ENCODE measurements at places on chromosomes 7 and 10.

GRCh38 chr10:62666275-62666674, 138.2 kb upstream of the ADO start:
- no peak for DNase-seq

GRCh38 chr10:3538291-3538655, 246.7 kb downstream of the KLF6 start:
- peak; percentile 23 for DNase-seq

- no peak for DNase-seq
These were observed 594.9 kb upstream of the IGFBP3 start for GRCh38 chr7:46515844-46516590.

DNA sequence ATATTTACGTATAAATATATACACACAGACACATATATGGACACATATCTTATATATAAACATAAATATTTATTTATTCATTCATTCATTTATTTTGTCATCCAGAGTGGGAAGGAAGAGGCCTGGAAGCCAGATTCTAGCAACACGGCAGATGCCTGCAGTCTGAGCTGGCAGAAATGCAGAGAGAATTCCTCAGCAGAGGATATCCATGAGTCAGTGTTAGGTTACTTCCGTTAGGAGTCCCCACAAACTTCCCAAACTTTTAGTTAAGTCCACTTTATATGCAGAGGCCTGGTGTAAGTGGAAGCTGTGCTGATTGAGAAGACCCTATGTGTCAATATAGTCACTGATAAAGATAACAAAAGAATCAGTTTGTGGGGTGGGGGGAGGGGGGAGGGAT, 89.6 kb downstream of the PPP1R17 start:
- DNase-seq: peak; percentile 84

DNA sequence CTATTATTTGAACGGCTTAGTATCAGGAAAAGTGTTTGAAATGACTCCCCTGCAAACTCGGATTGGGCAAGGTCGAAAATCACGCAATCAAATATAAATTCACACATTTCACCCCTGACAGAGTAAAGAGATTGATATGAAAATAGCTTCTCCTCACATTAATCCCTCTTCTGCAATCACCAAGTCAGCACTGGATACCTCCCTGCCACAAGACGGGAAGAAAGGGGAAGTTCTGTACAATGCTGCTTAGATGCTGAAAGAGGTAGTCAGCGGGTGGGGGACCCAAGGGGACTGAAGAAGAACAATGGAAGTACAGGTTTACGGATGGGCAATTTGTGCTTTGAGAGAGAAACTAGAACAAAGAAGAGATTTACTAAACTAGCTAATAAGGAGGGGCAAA, 72.0 kb upstream of the ANK3 start:
- DNase-seq: no peak

DNA sequence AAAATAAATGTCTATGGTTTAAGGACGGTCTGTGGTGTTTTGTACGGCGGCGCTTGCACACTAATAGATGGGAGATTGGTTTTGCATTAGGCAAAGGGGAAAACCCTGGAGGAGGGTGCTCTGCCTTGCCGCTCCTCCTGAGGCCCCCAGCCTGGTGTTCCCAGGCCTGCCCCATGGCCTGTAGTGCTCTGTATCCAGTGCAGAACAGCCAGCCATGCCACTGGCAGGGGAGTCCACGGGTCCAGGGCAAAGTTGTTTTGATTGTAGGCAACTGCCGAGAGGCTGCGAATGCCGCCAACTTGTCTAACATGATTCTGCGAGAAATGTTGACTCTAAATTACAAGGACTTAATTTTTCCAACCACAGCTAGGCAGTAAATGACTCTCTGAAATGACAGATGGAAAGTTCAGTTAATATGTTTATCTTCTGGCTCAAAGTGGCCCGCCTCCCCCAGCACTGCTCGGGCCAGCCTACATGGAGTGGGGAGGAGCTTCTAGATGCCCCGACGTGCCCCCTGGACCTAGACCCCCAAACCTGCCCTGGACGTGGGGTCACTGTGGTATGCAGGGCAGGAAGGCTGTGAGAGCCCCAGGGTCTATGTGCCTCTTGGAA, 104.6 kb upstream of the GDF10 start:
- no peak for DNase-seq

DNA sequence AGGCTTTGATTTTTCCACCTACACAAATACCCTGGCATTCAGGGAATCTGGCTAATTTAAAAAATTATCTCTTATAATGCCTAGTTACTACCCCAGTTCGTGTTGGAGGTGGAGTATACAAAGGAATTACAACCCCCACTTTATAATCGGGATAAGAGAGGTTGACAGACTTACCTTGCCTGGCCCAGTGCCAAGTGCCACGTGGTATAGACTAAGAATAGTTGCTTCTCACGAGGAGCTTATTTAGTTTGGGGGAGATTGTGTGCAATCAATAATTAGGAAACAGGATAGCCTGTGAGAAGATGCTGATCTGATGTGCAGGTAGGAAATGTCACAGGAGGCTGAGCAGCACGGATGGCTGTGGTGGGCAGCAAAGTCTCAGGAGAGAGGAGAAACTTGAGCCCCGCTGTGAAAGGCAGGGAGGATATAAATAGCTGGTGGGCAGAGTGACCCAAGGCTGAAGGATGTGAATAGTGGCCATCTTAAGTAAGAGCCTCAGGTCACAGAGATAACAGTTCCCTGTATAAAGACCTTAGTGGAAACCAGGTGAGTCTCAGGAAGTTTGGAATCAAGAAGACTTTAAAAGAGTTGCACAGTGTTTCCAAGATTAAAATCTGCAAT, 11.3 kb upstream of the ATXN7L1 start:
- no peak for DNase-seq

DNA sequence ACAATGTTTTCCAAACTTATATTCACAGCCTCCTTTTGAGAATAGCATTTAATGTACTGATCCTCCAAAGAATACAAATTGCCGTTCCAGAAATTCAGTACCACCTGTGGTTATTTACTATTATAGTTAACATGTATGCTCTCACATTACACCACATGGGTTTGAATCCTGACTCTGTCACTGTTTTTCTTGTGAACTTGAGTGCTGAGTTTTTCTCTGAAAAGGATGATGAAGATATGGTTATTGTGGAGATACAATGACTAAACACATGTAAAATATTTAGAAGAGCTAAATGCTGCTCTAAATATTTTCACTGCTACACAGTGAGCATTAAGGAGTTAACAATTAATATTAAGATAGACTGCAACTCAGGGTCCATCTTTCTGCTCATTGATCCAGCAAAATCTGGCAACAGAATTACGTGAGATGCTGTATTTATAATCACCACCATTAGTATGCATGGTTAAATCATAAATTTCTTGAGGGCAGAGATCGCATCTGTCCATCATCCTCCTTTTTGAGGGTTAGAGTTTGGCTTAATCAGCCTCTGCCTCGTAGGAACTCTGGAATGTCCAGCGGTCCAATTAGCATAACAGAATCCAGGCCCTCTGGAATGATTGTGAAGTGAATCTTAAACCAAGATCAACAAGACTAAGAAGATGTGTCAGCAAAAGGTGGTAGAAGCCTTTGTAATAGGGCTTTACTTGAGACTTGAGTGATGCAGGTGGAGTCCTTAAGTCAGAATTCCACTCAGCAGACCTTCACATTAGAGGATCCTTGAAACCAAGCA, 152.8 kb downstream of the MACC1 start:
- DNase-seq: peak; percentile 57

- peak; percentile 85 for DNase-seq
These were observed 61.9 kb downstream of the MKI67 start for GRCh38 chr10:128064108-128064969.

DNA sequence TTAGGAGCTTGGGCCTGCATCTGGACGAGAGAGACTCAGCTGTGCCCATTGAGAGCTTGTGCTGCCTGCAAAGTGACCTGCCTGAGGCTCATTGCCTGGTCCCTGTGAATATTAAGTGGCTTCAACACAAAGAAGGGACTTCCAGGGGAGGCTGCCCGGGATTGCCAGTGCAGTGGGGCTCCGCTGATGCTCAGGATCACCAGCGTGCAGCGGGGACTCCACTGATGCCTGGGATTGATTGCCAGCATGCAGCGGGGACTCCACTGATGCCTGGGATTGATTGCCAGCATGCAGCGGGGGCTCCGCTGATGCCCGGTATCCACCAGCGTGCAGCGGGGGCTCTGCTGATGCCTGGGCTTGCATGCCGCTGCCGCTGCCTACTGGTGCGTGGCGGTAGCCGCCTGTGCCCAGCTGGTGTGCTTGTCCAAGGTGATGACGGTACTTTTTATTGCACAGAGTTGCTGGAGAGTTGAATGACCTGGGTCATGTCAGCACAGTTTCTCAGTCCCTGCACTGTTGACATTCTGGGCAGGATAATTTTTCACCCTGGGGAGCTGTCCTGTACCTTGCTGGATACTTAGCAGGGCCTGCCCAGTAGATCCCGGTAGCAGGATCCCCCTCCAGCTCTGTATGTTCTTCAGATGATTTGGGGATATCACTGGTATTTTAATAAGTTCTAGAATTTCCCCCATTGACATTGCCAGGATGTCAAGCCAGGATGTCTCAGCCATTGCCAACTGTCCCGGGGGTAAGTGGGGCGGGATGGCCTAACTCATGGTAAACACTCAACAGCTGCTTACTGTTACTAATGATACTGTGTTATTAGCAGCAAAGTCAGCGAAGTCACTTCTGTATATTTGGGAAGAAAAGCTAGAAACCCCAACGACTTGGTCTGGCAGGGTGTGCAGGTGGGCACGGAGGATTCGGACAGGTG, 13.0 kb downstream of the DOCK1 start:
- DNase-seq: no peak

DNA sequence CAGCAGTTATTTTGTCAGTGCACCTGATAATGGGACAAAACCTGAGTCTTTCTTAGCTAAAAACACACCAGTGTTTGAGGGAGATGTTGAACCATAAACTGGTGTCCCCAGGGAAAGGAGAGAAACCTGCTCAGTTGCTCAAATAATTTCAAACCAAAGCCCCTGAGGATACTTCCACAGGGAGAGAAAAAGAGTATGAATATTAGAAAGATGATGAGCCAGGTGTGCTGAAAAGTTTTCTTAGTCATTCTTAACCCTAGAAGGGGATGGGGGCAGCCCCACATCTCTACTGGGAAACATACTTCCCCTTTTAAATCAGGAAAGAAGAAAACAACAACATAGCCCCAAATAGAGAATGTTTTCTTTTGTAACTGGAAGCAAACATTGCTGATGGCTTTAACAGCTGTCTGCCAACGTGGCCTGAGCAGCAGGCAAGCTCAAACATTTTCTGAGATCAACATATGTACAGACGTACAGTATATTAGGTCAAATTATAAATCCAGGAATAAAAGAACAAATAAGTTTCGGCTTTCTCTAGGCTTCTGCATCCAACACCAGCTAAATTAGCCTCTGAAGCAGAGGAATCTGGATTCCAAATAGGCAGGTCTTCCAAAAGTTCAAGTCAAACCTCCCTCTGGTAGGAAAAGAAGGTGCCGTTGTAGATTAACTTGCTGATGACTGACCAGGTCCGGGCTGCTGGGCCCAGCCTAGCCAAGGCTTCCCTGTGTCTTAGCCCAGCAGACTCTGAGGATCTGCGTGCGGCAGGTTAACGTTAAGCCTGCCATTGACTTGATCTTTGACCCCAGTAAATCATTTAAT, 30.5 kb upstream of the FBXW4 start:
- DNase-seq: no peak
